ENCODE measurements at places on chromosomes 13 and 19.

DNA sequence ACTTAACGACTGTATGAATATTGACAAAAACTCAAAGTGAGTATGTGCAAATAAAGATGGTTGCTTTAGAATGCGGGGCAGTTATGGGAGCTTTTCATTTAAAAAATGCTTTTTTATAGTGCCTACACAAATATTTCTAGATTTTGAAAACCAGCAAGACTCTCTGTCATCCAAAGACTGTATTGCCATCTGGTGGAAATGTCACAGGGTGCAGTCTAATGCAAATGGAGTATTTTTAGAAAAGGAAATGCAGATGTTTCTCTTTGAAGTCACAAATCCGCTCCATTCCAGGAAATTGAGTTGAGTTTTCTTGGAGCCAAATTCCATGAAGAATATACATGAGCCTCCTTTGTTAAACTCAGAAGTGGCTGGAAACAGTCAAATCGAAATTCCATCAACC is 2.3 kb upstream of the C1QTNF9B start:
- DNase-seq = peak; percentile 61

- no peak for DNase-seq
Observed at GRCh38 chr13:93079294-93079693, 147.3 kb upstream of the GPC6 start.

DNA sequence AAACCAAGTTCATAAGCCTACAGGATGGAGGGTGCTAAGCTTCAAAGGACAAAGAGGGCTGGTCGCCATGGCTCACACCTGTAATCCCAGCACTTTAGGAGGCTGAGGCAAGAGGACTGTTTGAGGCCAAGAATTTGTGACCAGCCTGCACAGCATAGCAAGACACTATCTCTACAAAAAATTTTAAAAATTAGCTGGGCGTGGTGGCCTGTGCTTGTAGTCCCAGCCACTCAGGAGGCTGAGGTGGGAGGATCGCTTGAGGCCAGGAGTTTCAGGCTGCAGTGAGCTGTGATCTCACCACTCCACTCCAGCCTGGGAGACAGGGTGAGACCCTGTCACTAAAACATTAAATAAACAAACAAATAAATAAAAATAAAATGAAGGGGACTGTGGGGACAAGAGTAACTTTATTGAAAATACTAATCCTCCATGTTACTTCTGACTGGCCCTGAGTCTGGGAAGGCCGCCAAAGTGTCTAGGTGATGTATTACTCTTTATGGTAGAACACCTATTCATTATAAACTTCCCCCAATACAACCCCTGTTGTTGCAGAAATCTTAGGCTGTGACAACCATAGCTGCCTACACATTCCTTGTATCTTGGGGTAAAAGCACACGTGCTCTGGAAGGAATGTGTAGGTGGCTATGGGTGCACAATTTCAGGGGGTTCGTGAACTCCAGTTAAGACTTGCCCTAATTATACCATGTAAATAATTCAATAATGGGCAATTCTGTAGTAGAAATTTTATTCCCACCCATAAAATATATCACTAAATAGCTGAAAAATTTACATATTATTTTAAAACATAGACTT is 14.6 kb upstream of the URAD start:
- no peak for DNase-seq

GRCh38 chr13:26184791-26185250 is 37.3 kb downstream of the RNF6 start:
- peak; percentile 81 for DNase-seq

DNA sequence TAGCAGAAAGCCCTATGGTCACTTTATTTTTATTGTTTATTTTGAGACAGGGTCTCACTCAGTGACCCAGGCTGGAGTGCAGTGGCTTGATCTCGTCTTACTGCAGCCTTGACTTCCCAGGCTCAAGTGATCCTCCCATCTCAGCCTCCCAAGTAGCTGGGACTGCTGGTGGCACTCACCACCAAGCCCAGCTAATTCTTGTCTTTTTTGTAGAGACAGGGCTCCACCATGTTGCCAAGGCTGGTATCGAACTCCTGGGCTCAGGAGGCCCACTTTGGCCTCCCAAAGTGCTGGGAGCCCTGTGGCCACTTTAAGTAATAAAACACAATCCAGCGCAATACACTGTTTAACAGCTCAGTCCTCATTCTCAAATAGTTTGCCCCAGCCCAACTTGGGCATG is 69.3 kb downstream of the NUFIP1 start:
- DNase-seq = no peak

- DNase-seq = no peak
Observed at GRCh38 chr13:72959643-72960042, 99.2 kb upstream of the KLF5 start.

GRCh38 chr19:2207991-2208860 is 27.9 kb downstream of the PLEKHJ1 start:
- peak; percentile 33 for DNase-seq

DNA sequence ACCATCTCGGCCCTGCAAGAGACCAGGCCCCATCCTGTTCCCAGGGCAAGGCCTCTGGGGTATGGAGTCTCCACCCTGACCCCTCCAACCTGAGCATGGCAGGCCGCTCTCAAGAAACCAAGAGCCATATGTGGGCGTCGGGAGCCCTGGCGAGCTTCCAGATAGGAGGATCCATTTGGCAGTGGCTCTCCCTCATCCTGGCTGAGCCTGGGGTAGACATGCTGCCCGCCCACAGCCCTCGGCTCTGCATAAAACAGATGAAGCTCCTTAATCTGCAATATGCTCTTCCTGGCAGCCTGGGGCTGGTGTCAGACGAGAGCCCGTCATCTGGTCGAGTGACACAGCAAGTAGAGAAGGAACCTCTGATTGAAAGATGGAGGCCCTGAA is 6.1 kb downstream of the ATP13A1 start:
- DNase-seq = peak; percentile 46

- no peak for DNase-seq
Observed at GRCh38 chr19:28296506-28296905, 916.4 kb downstream of the UQCRFS1 start.

DNA sequence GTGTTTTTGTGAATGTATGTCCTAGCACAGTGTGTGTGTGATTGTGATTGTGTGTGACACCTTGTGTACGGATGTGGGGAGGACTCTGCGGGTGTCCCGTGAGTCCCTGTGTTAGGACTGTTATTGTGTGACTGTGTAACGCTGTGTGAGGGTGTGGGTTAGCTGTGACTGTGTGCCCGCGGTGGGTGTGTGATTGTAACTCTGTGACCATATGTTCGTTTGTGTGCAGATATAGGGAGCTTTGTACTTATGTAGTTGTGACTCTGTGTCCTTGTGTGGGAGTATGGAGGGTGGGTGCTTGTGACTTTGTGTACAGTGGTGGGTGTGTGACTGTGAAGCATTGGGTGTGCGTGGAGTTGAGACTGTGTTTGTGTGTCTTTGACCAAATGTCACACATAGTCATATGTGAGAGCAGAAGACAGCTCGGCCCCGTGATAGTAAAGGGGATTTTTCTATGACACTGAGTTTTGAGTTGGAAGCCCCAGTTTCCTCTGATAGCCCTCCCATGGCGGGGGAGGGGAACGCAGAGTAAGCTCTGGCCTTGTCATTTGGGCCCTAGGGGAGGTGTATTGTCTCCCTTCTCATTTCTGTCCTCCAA is 949 bp upstream of the ZNF260 start:
- DNase-seq = no peak

DNA sequence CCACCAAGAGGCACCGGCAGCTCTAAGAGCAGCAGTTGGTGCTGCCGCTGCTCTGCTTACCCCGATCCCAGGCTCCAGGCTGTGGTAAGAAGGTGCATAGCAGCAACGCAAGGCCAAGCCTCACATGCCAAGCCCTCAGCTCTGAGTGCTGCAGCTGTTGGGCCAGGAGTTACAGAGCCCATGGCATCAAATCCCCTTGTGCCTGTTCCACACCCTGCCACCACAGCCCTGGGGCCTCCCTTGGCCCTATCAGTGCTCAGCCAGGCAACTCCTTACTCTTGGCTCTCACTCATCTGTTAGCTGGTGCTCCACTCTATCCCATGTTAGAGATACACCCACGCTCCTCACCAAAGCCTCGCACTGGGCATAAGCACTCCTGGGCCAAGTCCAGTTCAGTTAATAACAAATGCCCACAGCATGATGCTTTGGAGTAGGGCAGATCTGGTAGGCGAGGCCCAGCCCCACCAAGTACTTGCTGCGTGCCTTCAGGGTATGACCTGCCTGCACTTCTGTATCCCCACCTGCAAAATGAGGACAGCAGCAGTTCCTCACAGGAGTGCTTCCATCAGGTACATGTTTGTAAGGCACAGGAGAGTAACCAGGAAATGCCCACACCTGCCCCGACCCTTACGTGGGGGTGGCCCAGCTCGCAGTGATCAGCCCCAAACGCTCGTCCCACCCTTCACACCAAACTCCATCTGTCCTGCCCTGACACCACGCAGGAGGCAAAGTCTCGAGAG is 16.2 kb downstream of the AKAP8L start:
- no peak for DNase-seq

DNA sequence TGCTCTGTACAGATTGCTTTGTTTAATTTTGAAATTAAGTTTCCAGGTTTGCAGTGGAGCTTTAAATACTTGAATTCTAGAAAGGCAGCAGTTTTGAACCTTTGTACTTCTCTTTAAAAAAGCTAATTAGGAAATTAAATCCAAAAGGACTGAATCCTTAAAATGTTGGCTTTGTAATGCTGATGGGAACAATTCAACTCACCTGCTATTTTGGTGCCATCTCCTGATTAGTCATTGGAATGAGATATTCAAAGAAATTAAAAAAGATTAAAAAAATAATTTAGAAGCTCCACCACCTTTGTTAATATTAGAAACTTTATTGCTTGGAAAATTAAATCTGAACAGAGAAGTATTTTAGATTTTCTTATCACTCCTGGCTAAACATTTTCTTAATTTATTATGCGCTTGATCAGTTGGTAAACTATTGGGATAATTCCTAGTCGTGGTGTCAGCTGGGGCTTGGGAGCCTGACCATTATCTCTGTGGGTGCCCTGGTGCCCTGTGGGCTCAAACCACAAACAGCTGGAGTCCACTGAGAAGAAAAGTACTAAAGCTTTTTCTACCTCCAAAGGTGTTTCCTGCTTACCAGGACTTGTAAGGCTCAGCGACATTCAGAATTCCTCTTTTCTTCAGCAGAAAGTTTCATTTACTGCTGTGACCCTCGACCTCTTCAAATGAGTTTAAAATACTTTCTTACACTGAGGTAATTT is 540.4 kb downstream of the DIAPH3 start:
- no peak for DNase-seq

DNA sequence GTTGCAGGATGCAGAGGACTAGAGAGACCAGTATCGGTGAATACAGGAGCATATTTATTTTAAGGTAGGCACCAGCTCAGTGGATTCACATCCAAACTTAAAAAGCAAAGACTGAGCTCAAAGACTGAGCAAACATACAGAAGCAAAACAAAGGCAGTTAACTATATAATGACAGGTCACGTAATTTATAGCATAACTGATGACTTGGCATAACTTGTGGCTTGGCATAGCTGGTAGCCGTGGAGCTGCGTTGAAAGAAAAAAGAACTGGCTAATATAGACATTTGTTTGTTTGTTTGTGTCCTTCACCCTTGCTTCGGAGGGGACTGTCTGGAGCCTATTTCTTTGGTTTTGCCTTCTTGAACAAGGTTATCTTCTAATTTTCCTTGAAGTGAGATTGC is 33.7 kb downstream of the ZNF493 start:
- DNase-seq = no peak

- DNase-seq = peak; percentile 85
Observed at GRCh38 chr19:47428177-47428894, 9.0 kb upstream of the MEIS3 start.

- no peak for DNase-seq
Observed at GRCh38 chr13:109576331-109576813, 210.0 kb downstream of the IRS2 start.

DNA sequence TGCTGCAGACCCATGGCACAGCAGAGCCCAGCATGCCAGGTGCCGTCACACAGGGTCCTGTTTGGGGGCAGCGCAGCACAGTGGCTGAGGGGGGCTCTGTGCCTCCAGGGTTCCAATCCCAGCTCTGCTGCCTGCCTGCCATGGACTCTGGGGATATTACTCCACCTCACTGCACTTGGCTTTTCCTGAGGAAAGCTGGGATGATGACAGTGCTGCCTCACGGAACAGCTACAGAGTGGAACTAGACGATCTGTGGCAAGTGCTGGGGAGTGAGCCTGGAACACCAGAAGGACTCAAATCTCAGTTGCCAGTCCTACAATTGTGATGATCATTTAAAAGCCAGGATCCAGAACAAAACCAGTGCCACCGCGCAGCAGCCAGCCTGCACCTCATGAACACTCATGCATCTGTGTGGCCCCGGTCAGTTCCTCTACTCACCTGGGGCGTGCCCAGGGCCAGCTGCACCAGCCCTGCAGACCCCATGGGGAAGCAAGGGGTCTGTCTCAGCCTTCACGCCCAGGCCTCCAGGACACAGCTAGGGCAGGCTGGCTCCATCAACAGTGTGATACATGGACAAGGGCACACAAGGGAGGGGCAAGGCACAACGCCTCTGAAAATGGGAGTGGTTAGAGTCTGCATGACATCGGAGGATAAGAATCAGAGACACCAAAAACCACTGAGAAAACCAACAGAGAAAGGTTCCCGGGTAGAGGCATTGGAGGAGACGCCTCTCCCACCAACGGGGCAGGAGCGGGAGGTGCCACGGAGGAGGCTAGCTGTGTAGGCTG is 55.2 kb downstream of the ATP7B start:
- no peak for DNase-seq

- no peak for DNase-seq
Observed at GRCh38 chr19:4464815-4465581, 7.1 kb upstream of the HDGFL2 start.

DNA sequence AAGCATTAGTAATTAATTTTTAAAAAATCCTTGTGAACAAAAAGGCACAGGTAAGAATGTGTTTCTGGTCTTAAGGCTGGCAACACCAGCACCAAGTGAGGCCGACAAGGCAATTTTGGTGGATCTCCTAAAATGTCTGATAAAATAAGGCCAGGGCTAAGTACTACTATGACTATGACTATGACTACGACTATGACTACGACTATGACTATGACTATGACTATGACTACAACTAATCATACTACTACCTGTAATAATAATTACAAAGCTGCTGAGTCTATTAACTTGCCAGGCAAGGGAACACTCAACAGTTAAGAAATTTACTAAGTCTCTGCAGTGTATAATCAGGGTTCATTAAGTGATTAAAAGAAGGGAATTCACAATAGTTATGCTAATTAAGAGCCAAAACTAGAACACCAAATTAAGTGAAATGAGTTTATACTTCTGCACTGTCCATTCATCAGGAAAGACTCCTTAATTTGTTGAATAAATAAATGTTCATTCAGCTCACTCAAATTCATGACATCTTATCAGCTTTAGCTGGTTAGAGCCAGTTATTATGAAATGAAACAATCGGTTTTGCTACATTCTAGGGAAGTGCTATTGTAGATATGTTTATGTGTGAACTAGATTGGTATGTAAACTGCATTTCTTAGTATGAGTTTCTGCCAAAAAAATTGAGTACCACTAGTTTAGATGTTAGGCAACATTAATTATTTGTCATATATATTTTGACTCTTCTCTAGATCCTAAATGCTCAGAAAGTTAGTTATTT is 1626.2 kb upstream of the PCDH20 start:
- DNase-seq = no peak

DNA sequence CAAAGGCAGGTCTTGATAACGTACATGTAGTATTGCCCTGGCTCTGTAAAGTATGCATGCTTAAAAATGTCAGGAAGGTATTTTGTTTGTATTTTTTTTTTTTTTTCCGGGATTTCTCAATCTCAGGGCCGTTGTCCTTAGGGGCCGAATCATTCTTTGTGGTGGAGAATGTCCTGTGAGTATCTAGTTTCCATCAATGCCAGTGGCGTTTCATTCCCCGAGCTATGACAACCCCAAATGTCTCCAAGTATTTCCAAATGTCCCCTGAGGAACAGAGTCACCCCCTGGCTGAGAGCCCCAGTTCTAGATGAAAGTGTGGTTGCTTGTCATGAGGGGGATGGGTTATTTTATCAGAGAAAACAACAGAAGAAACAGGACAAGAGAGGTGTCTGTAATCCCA is 68.7 kb downstream of the ACSBG2 start:
- DNase-seq = no peak

Measured in head of caudate nucleus (tissue), 42 donors.